MCF 10A (cell line): ENCODE measurements at places on chromosomes 13 and 19. TPM values are rescaled to one million over a fixed set of nuclear protein-coding genes. Genes with fewer than 3 reads are reported as not detected.
A peak's percentile ranks its signal among the peaks of the same experiment; 100 is the strongest.

SPTBN4 gene
- total RNA-seq: 0.63 and 1.1 TPM in 2 replicates

REEP6 gene
- 3.8 TPM in 2 replicates for total RNA-seq

ITGBL1 gene
- total RNA-seq: 0.17 TPM in 1 of 2 replicates, not detected in the other

TLE2 gene
- 1.9 and 3.0 TPM in 2 replicates for total RNA-seq

LIPE gene
- total RNA-seq: 8.6 and 11.7 TPM in 2 replicates

CEACAM16 gene
- total RNA-seq: not detected in 2 replicates

ONECUT3 gene
- total RNA-seq: 0.02 TPM in 1 of 2 replicates, not detected in the other

NKG7 gene
- not detected in 2 replicates for total RNA-seq

CALR3 gene
- total RNA-seq: not detected in 2 replicates

KLK1 gene
- 0.84 and 0.88 TPM in 2 replicates for total RNA-seq

PRKCG gene
- total RNA-seq: not detected in 2 replicates

DNA sequence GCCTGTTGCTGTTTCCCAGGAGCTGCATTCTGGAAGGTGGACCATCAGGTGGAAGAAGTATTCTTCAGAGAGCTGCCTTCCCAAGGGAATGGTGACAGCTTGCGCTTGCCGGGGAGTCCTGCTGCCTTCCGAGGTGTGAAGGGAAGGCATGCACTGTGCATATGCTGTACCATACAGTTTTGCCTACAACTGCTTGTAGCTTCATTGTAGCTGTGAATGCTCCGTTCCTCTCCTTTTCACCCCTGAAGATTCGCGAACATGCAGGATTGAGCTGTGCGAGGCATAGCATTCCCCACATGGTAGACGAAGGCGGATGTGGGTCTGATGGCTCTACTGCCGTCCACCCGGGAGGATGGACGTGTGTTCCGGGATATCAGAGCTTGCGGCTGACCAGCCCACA is 243.2 kb upstream of the TSHZ3 start:
- no peaks in the 10 kb centered on the region for H3K4me1 ChIP-seq
- DNase-seq: no peak
- H3K4me3 ChIP-seq: no peak overlapping the region
- no peaks in the 10 kb centered on the region for H3K36me3 ChIP-seq
- no peak overlapping the region for H3K27ac ChIP-seq

DNA sequence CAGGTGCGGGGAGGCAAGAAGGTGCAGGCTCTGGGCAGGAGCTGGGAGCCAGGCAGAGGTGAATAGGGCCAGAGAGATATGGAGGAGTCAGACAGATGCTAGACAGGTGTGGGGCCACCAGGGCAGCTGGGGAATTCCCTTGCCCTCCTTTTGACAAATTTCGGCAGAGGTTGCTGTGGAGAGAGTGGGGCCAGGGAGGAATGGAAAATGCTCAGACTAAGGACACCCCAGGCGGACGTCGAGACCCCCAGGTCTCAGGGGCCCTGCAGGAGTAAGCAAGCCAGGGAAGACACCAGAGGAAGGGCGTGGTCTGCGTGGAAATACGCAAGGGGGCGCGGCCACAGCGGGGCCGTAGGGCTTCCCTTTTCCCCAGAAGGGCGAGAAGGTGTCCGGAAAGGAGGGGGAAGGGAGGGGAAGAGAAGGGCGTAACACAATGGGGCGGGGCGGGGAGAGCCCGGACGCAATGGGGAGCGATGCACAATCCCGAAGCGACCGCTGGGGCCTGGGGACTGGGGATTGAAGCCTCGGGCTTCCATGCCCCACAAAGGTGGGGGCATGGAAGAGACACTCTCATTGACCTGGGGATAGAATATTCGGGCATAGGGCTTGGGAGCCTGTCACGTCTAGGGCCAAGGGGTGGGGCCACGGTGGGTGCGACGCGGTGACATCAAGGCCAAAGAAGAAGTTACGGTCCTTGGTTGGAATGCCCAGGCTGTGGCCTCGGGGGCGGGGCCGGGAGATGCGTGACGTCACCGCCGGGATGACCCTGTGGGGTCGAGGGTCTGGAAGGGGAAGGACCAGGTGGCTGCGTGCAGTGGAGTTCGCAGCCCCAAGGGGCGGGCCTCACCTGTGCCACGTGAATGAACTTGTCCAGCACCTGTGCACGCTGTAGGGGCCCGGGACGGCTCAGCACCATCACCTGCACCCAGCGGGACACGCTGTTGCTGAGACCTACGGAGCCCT is 8.2 kb downstream of the RASGRP4 start:
- DNase-seq: peak; percentile 45
- H3K4me1 ChIP-seq: peaks cover 10% of the 10 kb centered on the region
- no peaks in the 10 kb centered on the region for H3K36me3 ChIP-seq
- no peak overlapping the region for H3K27ac ChIP-seq
- peaks cover 35% of the 10 kb centered on the region for H3K27me3 ChIP-seq

GRCh38 chr19:44905437-44906160 is at the start of gene APOE:
Gene APOE (plus strand): TSS chr19:44905796. CDS start chr19:44906625, 829 bp downstream.
- H3K27ac ChIP-seq: peak within 1 kb of the TSS; percentile 43
- peaks cover 36% of the 10 kb centered on the region for H3K36me3 ChIP-seq
- peaks cover 12% of the 10 kb centered on the region for H3K4me1 ChIP-seq
- H3K27me3 ChIP-seq: peaks cover 10% of the 10 kb centered on the region

DNA sequence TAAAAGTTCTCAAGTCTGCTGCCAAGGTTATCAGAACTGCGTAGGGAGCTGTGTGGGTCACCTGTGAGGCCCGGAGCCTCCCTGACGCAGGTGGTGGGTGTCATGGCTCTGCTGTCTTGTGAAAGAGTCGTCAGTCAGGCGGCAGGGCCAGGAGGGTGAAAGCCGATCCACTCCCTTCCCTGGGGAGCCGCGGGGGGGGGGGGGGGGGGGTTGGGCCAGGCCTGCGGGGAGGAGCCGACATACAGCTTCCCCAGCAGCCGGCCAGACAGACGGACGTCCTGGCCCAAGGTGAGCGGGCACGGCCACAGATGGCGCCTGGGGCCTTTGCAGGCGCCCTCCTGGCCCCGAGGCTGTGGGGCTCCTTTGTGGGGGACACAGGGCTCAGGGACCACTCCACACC is 12.4 kb downstream of the SBNO2 start:
- H3K27ac ChIP-seq: peak overlapping the region; percentile 87
- H3K36me3 ChIP-seq: peaks cover 29% of the 10 kb centered on the region
- peak; percentile 95 for DNase-seq
- peak overlapping the region; percentile 60 for H3K4me3 ChIP-seq
- H3K4me1 ChIP-seq: peaks cover 11% of the 10 kb centered on the region

DNA sequence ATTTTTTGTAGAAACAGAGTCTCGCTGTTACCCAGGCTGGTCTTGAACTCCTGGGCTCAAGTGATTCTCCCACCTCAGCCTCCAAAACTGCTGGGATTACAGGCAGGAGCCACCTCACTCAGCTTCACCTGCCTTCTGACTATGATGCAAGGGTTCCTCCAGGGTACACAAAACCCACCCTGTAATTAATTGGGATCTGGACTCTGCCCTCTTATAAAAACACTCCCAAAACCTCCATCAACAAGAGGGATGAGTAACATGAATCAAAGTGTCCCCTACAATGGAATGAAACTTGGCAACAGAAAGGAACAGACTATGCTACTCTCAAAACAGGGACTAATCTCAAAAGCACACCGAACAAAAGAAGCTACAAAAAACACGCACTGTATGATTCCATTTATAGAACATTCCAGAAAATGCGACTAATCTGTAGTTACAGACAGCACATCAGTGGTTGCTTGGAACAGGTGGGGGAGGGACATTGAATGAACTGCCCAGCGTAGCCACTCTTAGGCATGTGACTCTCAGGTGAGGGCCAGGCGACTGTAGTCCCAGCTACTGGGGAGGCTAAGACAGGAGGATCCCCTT is 3.2 kb upstream of the PRR36 start:
- no peaks in the 10 kb centered on the region for H3K27me3 ChIP-seq
- no peak overlapping the region for H3K4me3 ChIP-seq
- no peaks in the 10 kb centered on the region for H3K36me3 ChIP-seq
- DNase-seq: no peak

- peak; percentile 33 for DNase-seq
- H3K27me3 ChIP-seq: no peaks in the 10 kb centered on the region
- H3K4me3 ChIP-seq: peak overlapping the region; percentile 88
- H3K27ac ChIP-seq: peak overlapping the region; percentile 33
- peaks cover 13% of the 10 kb centered on the region for H3K4me1 ChIP-seq
Measured at GRCh38 chr13:110560601-110561343, 750 bp downstream of the RAB20 start.

DNA sequence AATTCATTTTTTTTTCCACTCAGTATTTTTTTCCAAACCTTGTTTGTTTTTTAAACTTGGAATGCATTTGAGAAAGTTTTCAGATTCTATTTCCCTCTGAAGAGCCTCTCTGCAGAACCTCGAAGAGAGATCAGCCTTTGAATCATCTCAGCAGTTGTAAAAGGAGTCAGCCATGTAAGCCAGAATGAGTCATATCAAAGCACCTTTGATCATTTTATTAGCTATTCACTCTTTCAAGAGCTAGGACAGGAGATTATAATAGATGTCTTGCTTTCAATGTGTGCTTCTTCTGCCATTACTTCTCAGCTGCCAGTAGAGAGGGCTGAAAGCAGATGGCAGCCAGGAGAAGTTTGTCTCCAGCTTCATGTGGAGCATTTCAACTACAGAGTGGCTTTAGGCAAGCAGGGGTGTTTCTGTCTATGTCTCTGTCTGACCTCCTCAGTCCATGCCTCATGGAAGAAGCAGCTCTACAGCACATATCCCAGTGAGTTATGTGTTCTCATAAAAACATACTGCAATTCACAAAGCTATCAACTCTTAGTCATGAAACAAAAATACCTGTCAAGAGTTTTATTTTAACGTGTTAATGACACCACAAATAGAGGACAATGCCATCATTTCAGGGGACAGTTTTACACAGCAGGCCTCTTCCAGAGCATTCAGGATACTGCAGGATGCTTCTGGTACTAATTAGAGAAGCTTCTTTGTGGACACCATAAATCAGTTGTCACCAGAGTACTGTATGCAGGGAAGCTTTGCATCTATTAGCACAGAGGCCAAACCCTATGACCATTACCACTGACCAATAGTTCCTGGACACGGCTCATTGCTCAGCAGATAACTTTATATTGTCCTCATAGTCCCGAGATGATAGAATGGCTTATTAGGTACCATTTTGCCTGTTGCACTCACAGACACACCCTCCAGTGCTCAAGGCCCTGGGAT is 94.3 kb downstream of the NHLRC3 start:
- H3K4me3 ChIP-seq: no peak overlapping the region
- DNase-seq: peak; percentile 13
- no peaks in the 10 kb centered on the region for H3K36me3 ChIP-seq
- no peak overlapping the region for H3K27ac ChIP-seq
- no peaks in the 10 kb centered on the region for H3K4me1 ChIP-seq
- peaks cover 76% of the 10 kb centered on the region for H3K27me3 ChIP-seq

DNA sequence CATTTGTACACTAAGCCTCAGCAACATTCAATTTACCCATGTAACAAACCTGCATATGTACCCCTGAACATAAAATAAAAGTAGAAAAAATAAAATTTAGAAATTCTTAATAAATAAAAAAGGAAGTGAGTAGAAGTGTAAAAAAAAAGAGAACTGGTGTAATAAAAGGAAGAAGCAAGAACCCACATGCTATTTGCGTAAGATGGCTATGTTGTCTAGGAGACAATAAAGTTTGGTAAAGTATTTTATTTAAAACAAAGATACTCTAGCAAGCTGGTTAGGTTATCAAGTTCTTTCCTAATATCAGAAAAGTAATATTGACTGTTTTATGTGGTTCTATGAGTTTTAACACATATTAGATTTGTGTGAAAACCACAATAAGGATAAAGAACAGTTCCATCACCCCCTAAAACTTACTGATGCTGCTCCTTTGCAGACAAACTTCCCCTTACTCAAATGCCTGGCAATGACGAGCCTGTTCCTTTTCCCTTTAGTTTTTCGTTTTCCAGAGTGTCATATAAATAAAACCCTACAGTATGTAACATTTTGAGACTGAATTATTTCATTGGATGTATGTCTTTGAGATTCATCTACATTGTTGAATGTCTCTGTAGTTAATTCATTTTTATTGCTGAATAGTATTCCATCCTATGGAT is 98.9 kb downstream of the TNFSF13B start:
- peaks cover 54% of the 10 kb centered on the region for H3K27me3 ChIP-seq
- H3K27ac ChIP-seq: no peak overlapping the region
- no peak overlapping the region for H3K4me3 ChIP-seq
- no peak for DNase-seq

DNA sequence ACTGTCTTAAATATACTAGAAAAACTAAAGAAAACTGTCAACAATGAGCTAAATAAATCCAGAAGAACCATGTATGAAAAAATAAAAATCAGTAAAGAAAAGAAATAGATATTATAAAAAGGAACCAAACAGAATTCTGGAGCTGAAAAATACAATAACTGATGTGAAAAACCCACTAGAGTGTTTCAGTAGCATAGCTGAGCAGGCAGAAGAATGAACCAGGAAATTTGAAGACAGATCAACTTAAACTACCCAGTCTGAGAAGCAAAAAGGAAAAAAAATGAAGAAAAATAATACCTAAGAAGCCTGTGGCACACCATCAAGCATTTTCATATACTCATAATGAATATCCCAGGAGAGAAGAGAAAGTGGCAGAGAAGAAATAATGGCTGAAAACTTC is 240.1 kb upstream of the RXFP2 start:
- H3K36me3 ChIP-seq: no peaks in the 10 kb centered on the region
- peaks cover 27% of the 10 kb centered on the region for H3K27me3 ChIP-seq
- H3K4me3 ChIP-seq: no peak overlapping the region
- no peak overlapping the region for H3K27ac ChIP-seq
- H3K4me1 ChIP-seq: no peaks in the 10 kb centered on the region

- no peaks in the 10 kb centered on the region for H3K4me1 ChIP-seq
- no peak for DNase-seq
- H3K4me3 ChIP-seq: no peak overlapping the region
Measured at GRCh38 chr13:20720499-20720898, 17.0 kb downstream of the IL17D start.

GRCh38 chr19:17526922-17527321 is 15.5 kb downstream of the PGLS start:
- H3K27me3 ChIP-seq: peaks cover 11% of the 10 kb centered on the region
- H3K4me3 ChIP-seq: no peak overlapping the region
- peaks cover 9% of the 10 kb centered on the region for H3K36me3 ChIP-seq
- no peaks in the 10 kb centered on the region for H3K4me1 ChIP-seq

DNA sequence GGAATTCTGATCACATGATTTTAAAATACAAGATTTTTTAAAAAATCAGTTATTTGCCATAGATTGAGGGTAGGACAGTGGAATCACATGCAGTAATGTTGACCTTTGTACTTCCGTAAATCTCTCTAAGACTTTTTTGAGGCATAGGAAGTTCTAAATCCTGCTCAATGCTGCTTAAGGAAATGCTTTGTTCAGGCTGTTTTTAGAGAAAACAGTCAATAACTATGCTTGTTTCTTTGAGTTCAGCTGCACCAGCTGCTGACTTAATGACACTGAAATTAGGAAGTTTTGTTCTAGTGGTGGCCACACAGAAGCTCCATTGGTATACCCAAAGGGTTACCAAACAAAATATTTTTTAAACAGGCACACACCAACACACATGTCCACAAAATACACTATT is 60.9 kb downstream of the KLF12 start:
- peaks cover 13% of the 10 kb centered on the region for H3K4me1 ChIP-seq
- no peak overlapping the region for H3K4me3 ChIP-seq
- H3K27ac ChIP-seq: no peak overlapping the region
- no peak for DNase-seq

- H3K27me3 ChIP-seq: no peaks in the 10 kb centered on the region
- H3K4me3 ChIP-seq: no peak overlapping the region
- H3K27ac ChIP-seq: no peak overlapping the region
- H3K4me1 ChIP-seq: no peaks in the 10 kb centered on the region
- no peak for DNase-seq
Measured at GRCh38 chr19:33644284-33644836, 22.6 kb downstream of the CHST8 start.
